ENCODE measurements at places on chromosomes 7 and 10. TPM values are rescaled to one million over a fixed set of nuclear protein-coding genes. Genes with fewer than 3 reads are reported as not detected.

GIMAP2 gene
- 0.15 TPM for total RNA-seq

SPDYE5 gene
- not detected for total RNA-seq

SPDYE8 gene
- total RNA-seq, result not detected

PGAM2 gene
- total RNA-seq, result 0.15 TPM

CRYGN gene
- not detected for total RNA-seq

EPHA1 gene
- 0.17 TPM for total RNA-seq

CLRN3 gene
- not detected for total RNA-seq

GBX1 gene
- not detected for total RNA-seq

IQUB gene
- not detected for total RNA-seq

GPR26 gene
- total RNA-seq, result not detected

Measured in bronchus fibroblast of lung (primary cell).